Stimulated activated CD4-positive, alpha-beta T cell treated with anti-CD3 and anti-CD28 coated beads, Interleukin-4, amount 100 ng/mL, for 4 hours (primary cell): ENCODE measurements at places on chromosomes 5 and 9.

DNA sequence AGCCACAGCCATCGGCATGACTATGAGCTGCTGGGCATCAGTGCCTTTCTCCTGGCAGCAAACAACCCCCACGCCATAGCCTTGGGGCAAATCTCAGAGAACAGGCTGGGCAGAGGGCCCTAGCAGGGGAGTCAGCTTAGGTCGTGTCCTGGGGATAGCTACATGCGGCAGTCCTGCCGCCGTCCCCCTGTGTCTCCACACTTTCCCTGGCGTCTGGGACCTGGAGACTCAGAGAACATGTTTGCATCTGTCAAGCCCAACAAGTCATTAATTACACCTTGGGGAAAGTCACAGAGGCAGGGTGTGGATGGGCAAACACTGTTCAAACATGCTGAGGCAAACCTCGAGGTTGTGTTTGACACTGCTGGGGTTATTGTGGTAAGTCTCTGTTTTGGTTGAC is 123.6 kb downstream of the C5orf15 start:
- DNase-seq, result no peak

DNA sequence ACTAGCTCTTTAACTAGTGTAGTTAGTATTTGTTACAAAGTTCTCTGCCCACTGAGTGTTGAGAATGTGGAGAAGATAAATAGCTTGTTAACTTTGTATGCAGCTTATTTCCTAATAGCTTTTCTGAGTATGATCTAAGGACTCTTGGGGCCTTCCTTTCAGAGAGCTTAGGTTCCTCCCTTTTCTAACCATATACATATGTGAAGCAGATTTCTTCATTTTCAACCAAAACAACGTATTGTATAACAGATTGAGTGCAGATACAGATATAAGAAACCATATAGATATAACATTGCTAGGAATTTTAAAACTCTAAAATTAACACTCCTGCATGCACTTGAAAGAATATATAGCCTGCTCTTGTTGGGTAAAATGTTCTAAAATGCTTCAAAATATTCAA is 70.4 kb downstream of the SCAMP1 start:
- DNase-seq, result no peak

GRCh38 chr9:74595286-74595685 is 98.2 kb downstream of the RORB start:
- no peak for DNase-seq

DNA sequence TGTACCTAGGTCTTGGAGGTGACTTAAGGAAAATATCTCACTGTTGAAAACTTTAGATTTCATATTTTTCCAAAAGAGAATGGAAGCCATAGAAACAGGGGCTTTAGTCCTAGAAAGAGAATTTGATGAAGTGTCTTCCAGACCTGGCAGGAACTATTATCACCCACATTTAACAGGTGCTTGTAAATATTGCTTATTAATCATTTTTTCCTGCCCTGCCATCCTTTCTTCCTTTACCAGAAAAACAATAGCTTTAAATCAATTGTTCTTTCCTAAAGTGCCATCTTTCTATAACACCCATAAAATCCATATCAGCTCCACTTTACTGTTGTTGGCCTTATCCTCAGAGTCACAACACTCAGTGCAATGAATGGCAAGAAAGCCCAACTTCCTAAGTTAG is 350.9 kb downstream of the YTHDC2 start:
- no peak for DNase-seq

DNA sequence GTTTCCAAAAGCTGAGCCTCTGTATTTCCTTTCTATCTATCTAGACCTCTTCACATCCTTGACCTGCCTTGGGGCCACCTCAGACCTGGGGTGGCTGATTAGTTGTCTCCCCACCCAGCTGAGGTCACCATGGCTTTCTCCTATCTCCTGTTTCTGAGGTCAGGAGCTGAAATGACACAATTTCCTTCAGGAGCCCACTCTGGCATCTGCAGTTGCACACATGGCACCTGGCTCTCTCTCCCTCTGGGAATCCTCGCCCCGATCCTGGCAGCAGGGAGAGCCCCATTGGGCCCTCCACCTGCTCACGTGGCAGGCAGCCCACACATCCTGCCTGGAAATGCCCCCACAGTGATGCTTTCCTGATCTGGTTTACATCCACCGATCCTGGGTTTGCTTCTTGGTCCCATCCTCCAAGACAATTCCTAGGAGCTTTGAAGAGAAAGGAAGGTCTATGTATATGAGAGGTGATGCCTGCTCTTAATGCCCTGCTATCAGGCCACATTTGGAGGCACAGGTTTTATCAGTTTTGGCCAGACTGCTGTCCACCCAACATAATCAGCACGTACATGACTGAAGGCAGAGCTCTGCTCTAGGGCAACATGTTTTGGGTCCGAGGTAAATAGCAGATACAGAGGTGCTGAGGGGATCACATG is 53.7 kb downstream of the MARCHF3 start:
- no peak for DNase-seq

DNA sequence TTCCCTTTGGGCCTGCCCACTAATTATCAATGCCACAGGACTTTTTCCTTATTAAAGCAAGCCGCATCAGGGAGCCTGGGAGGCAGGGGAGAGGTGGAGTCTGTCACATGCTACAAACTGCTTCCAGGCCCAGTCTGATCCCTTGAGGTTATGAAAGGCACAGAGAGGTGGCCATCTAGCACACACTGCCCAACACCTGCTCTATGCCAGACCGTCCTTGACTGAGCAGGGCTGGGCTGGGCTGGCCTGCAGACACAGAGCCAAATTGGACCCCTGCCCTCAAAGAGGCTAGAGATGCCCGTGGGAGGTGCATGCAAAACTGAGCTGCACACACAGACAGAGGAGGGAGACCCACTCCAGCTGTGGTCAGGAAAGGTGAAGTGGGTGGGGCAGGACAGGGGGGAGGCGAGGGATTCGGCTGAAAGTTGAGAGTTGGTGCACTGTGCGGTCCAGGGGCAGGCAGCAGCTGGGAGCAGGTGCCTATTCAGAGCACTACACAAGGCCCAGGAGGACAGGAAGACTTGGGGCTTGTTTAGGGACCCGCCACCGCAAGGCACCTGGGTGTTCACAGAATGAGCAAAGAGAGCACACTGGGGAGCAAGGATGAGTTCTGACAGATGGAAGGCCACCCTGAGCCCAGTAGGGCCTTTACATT is 36.4 kb upstream of the TCF7 start:
- DNase-seq, result no peak

GRCh38 chr9:90991953-90992352 is 190.3 kb downstream of the SYK start:
- DNase-seq, result no peak

- DNase-seq, result no peak
Measured at GRCh38 chr9:113992276-113992951, 85.7 kb downstream of the AMBP start.

DNA sequence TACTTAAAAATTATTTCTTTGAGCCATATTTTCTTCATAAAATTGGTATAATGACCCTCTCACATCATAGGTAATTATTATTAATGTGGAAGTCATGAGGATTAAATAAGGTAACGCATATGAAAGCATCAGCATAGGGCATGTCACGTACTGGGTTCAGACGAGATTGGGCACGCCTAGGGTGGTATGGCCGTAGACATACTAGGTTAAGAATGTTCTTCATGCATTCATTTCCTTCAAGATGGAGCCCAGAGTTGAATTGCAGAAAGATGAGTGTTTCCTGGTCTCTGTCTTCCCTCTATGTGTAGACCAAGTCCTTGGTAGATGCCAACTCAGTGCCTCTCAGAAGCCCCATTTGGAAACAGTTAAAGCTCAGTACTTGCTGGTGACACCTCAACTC is 174.1 kb upstream of the CLINT1 start:
- no peak for DNase-seq

- DNase-seq, result no peak
Measured at GRCh38 chr9:135277219-135278201, 190.0 kb downstream of the OLFM1 start.

- no peak for DNase-seq
Measured at GRCh38 chr9:22413884-22414283, 32.7 kb upstream of the DMRTA1 start.

- DNase-seq, result no peak
Measured at GRCh38 chr9:32384002-32384363, 460 bp upstream of the ACO1 start.

GRCh38 chr5:79518718-79519117 is 4.8 kb upstream of the HOMER1 start:
- DNase-seq, result no peak

- no peak for DNase-seq
Measured at GRCh38 chr5:140690376-140690932, 716 bp downstream of the HARS1 start.

DNA sequence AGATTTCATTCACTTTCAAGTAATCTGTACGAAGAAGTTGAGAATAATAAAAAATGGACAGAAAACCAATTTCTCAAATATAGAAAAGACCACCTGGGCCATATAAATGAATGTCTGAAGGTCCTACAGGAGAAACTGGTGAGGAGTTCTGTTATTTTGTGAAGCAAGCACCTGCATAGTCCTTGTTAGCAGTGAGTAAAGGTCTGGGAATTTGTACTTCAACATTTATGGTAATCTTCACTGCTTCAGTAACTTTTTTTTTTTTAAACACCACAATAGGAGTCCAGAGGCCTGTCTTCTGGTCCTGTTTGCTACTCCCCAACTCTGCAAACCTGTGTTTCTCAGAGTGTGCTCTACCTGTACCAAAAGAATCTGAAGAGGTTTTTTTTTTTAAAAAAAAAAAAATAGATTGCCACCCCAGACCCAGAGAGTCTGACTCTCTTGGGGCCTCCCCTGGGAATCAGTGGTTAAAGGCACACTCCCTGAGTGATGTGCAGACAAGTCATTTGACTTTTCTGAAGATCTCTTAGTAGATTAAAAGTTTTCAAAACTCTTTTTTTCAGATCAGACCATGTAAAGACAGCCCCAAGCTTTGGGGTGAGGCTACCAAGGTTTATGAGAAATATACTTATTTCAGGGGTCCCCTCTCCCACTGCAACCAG is 55.5 kb downstream of the FAM81B start:
- no peak for DNase-seq
